ENCODE measurements at places on chromosomes 1 and 21.

GRCh38 chr1:206680279-206680678, 4.4 kb upstream of the MAPKAPK2 start:
- no peak for DNase-seq

GRCh38 chr1:156221986-156222692, 9.3 kb downstream of the PMF1 start:
- DNase-seq, result no peak

DNA sequence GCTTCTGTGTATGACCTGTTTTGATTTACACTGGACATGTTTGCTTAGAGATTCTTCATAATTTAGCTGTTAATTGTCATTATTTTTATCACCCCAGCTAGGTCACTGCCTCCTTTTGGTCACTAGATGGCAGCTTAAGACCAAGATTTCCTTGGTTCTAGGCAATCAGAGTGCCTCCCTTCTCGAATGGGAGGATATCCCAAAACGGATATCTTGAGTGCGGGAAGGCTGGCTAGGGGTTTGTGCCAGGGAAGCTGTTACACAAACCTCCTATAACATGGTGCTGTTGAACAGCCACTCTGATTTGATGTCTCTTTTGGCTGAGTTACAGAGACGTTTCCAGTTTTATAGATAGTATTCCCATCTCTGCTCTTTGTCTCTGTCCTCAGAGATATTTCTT, 283.5 kb downstream of the S1PR1 start:
- DNase-seq, result peak; percentile 22

DNA sequence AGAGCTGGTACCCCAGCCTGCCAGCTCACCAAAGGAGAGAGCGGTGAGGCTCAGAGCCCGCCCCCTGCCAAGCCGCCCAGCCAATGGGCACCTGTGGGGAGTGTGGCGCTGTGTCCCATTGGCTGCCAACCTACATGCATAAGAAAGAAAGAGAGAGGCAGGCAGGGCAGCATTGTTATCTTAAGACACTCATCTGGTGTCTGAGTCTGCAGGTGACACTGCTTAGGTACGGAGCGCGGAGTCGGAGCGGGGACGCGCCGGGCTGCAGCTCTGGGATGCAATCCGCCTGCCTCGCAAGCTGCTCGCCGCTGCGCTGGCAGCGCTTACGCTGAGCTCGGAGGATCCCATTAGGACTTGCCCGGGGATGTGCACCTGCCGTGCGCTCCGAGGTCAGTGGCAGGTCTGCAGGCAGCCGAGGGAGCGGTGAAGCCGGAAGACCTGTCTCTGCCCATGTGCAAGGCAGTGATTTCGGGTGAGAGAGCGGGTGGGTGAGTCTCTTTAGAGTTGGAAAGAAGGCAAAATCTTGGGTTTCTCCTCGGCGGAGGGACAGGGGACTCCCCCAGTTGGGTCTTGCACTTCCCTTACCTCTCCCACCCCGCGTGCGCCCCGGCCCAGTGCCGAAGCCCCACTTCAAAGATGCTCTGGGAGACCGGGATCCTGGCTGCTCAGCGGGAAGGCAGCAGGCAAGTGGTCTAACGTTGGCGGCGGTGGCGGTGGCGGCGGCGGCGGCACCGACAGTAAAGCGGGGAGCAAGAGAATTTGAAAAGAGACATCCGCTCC, at the start of gene BRINP2:
Gene BRINP2 (plus strand): TSS at position 203 of the 780 bp plus-strand sequence. CDS start 58,919 bp downstream, outside the sequence.
- no peak for DNase-seq

- DNase-seq, result no peak
Measured at GRCh38 chr1:107803579-107803978, 161.4 kb downstream of the VAV3 start.

DNA sequence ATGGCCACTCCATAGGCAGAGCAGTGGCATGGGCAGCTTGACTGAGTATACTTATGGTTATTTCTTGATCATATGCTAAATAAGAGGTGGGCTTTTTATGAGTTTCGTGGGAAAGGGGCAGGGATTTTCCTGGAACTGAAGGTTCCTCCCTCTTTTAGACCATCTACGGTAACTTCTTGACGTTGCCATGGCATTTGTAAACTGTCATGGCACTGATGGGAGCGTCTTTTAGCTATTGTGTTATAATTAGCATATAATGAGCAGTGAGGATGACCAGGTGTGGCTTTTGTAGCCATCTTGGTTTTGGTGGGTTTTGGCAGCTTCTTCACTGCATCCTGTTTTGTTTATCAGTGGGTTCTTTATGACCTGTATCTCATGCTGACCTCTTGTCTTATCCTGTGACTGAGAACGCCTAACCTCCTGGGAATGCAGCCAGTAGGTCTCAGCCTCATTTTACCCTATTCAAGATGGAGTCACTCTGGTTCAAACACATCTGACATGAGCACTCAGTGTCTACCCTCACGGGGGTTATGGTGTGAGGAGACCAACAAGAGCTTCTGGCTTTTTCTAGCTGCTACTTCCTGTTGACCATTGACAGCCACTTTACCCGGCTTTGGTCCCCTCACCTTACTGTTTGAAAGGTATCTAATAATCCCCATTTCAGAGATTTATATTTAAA, 71.7 kb downstream of the GALNT2 start:
- no peak for DNase-seq

DNA sequence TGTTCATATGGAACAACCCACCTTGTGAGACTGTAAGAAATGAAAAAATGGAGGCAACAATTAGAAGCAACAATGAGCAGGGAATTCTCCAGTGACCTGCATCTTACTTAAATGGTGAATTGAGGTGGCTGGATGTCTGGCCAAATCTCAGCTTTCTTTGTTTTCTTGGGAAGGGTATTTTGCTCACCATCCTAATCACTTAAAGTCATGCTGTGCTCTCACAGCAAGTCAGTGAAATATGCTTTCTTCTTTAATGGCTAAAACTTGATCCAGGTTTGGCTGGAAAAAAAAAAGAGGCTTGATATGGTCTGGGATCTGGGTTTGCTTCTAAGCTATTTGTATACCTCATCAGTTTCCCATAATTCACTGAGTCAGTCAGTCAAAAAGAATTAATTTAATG, 124.8 kb downstream of the ESRRG start:
- no peak for DNase-seq

GRCh38 chr1:28682840-28683239, 14.3 kb downstream of the GMEB1 start:
- no peak for DNase-seq

DNA sequence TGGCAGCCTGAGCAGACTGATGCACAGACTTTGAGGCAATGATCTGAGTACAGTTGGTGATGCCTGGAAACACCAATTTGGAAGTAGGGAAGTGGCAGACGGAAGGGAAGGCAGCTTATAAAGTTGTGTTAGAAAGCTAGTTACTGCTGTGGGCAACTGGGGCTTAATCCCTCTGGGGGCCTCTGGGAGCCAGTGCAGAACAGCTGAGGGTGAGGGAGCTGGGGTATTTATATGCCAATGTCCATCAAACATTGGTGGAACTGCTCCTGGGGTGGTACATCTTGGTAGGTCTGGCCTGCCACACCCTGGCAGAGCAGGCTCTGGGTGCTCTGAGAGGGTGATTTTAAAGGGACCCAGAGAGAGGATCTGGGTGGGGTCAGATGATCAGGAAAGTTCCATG, 28.1 kb downstream of the TNFRSF8 start:
- no peak for DNase-seq

GRCh38 chr1:25715888-25716287, 84.1 kb upstream of the SELENON start:
- DNase-seq, result no peak

- DNase-seq, result peak; percentile 14
Measured at GRCh38 chr1:32813941-32814739, 3.0 kb downstream of the YARS1 start.

- no peak for DNase-seq
Measured at GRCh38 chr1:236130372-236130771, 12.0 kb upstream of the GPR137B start.

GRCh38 chr1:111570781-111571181, 48.8 kb upstream of the RAP1A start:
- DNase-seq, result no peak

DNA sequence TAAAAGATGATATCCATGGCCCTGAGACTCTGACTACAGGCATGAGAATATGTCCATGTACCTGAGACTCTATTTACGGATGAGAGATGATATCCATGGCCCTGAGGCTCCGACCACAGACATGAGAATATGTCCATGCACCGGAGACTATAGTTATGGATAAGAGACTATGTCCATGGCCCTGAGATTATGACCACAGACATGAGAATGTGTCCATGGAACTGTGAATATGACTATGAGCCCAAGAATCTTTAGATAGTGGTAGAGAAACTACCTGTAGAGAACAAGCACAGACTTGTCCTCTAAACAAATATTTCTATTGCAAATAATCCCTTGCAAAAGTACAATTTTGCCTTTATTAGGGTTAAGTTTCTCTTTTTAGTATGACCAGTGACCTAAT, 263.2 kb downstream of the PCP4 start:
- no peak for DNase-seq

Measured in RCC 7860 (cell line).